ENCODE measurements at places on chromosomes 2 and 18. TPM values are rescaled to one million over a fixed set of nuclear protein-coding genes. Genes with fewer than 3 reads are reported as not detected.

NT5C1B gene
- not detected for total RNA-seq

ANKRD30BL gene
- not detected for total RNA-seq

KCNK3 gene
- total RNA-seq = not detected

ELP2 gene
- total RNA-seq = 86.0 TPM

SPP2 gene
- not detected for total RNA-seq

ARHGAP28 gene
- 0.63 TPM for total RNA-seq

ZNF512 gene
- 13.3 TPM for total RNA-seq

GREB1L gene
- 3.0 TPM for total RNA-seq

TMEM198 gene
- total RNA-seq = 5.8 TPM

C2orf81 gene
- total RNA-seq = 3.5 TPM

UGT1A8 gene
- total RNA-seq = not detected

PFN4 gene
- total RNA-seq = not detected

IL1F10 gene
- not detected for total RNA-seq

TUBA3E gene
- total RNA-seq = not detected

LINC00305 gene
- total RNA-seq = not detected

MYOM1 gene
- total RNA-seq = 0.65 TPM

HAAO gene
- total RNA-seq = not detected

PPP1CB gene
- total RNA-seq = 127 TPM

PSTPIP2 gene
- total RNA-seq = 2.8 TPM

GALNT14 gene
- 1.4 TPM for total RNA-seq

RTP5 gene
- not detected for total RNA-seq

SIX2 gene
- total RNA-seq = not detected

SP140L gene
- 8.0 TPM for total RNA-seq

CPO gene
- not detected for total RNA-seq

C1QL2 gene
- not detected for total RNA-seq

ALPG gene
- total RNA-seq = not detected

All from GM23248 (cell line).